MCF 10A (cell line): ENCODE measurements at places on chromosomes 5 and 9. TPM values are rescaled to one million over a fixed set of nuclear protein-coding genes. Genes with fewer than 3 reads are reported as not detected.

GRCh38 chr5:50553560-50553984, 112.5 kb upstream of the EMB start:
- peak; percentile 9 for DNase-seq

DNA sequence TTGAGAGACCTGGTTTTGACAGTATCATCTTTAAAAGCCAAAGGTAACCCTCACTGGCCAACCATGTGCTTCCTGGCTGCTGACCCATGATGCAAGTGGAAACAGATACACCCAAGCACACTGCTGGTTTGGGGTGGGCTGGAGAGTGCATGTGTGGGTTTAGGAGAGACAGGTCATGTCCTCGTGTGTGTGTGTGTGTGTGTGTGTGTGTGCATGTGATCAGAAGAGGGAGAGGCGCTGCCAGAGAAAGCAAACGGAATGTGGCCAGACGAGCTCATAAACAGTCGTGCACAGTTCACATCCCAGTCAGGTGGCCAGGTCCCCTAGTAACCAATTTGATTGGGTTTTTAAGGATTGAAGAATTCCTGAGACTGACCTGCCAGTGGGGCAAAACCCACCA, 112.8 kb upstream of the ICE1 start:
- no peak for DNase-seq

- no peak for DNase-seq
These were observed 288.5 kb downstream of the OSTF1 start for GRCh38 chr9:75376680-75377254.

DNA sequence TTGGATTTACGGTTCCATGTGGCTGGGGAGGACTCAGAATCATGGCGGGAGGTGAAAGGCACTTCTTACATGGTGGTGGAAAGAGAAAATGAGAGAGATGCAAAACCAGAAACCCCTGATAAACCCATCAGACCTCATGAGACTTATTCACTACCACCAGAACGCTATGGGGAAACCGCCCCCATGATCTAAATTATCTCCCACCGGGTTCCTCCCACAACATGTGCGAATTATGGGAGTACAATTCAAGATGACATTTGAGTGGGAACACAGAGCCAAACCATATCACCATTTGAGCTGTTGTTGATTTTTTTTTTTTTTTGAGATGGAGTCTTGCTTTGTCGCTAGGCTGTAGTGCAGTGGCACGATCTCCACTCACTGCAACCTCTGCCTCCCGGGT, 16.5 kb downstream of the DAB2IP start:
- DNase-seq: no peak

- DNase-seq: no peak
These were observed 27.5 kb downstream of the BTF3 start for GRCh38 chr5:73525606-73526203.

DNA sequence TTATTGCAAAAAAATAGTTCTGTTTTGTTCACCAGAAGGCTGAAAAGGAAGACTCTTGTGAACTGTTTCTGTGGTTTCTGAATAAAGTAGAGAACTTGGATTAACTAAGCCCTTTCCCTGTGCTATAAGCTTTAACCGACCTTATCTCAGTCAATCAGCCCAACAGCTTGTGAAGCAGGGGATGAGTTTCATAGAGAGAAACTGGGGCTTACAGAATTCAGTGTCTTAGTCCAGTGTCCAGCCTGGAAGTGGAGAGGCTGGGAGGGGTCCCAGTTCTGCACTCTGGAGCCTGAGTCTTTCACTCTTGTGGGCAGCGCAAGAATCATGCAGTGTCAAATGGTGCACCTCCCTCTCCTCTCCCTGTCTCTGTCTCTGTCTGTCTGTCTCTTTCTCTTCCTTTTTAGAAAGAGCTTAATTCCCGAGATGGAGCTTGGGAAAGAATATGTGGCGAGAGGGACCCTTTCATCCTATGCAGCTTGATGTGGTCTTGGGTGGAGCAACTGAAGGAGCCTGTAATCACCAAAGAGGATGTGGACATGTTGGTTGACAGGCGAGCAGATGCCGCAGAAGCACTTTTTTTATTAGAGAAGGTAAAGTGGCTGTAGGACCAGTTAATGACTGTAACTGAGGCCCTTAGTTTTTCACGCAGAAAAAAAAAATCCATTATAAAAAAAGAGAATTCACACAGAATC, 17.0 kb downstream of the PTPDC1 start:
- DNase-seq: no peak

DNA sequence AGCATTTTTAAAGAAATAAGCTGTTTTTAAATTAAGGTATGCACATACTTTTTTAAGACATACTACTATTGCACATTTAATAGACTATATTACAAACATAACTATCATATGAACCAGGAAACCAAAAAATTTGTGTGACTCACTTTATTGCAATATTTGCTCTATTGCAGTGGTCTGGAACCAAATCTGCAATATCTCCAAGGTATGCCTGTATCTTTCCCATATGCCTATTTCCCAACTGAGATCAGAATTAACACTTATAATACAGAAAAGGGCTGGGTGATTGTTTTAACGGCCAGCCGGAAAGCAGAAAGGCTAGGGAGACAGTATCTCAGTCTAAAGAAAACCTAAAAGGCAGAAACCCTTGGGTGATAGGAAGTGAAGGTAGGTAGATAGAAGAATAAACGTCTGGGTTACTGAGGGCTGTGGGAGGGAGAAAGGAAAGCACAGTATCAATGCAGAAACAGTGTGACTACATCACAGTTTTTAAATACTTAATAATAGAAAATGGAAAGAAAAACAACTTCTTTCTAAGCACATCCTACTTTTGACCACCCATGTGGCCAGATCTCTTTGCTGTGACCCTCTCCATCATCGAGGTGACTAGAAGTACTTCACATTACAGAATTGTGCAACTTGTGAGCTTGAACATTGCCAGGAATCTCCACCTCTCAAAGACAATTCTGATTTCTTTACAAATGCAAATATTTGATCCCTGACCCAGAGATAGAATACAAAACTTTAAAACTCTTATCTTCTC, 126.4 kb downstream of the LPAR1 start:
- DNase-seq: peak; percentile 71

PTGES gene
- total RNA-seq: 74.0 and 96.6 TPM in 2 replicates

TMEM141 gene
- 56.0 and 70.4 TPM in 2 replicates for total RNA-seq

HTR1A gene
- total RNA-seq: not detected in 2 replicates

TMEM171 gene
- 0.42 and 0.75 TPM in 2 replicates for total RNA-seq
